OCI-LY7 (cell line): ENCODE measurements at places on chromosomes 12 and 14.

GRCh38 chr14:55103005-55103640 lies 25.9 kb upstream of the LGALS3 start:
- DNase-seq: peak; percentile 84

DNA sequence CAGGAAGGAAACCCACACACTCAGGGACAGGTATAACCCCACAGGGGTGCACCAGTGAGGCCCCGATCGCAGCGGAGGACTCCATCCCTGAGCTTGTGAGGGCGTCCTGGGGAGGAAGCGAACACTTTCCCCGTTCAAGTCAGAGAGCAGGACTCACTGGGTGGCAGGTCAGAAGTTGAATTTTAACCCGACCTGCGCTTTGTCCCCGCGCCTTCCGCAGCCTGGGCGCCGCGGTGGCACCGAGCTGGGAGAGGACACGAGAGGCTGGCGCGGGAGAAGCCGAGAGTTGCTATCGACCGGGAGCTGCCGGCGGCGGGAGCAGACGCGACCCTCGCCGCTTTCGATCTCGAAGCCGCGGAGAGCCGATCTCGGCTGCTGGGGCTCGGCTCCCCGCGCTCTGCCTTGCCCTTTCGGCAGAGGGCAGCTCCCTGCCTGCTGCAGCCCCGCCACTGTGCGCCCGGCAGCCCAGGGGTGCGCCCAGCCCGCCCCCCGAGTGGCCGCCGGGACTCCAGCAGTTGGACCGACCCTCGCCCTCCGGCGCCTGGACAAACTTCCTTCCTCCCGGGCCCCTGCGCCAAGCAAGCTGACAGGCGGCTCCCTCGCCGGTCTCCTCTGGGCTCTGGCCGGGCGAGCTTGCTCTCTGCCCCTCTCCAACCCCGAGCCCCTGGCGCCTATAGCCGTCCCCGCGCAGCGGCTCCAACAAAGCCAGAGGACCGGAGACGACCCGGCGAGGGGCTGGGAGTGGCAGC lies 918 bp downstream of the LIN7A start:
- DNase-seq: no peak

- DNase-seq: no peak
These were observed 195.2 kb downstream of the ATXN7L3B start for GRCh38 chr12:74732826-74733225.

DNA sequence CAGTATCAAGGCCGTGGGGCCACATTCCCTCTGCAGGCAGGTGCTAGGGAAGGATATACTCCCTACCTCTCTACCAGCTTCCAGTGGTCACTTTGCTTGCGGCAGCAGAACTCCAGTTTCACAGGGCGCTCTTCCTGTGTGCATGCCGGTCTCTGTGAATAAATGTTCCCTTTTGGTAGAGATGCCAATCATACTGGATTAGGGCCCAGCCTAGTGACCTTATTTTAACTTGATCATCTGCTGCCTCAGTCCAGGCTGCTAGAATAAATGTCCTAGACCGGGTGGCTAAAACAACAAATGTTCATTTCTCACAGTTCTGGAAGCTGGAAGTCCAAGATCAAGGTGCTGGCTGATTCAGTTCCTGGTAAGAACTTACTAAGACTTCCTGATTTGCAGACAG lies 198.8 kb upstream of the TMEM132C start:
- DNase-seq: no peak

- no peak for DNase-seq
These were observed 2.2 kb downstream of the NRIP2 start for GRCh38 chr12:2832550-2833127.

DNA sequence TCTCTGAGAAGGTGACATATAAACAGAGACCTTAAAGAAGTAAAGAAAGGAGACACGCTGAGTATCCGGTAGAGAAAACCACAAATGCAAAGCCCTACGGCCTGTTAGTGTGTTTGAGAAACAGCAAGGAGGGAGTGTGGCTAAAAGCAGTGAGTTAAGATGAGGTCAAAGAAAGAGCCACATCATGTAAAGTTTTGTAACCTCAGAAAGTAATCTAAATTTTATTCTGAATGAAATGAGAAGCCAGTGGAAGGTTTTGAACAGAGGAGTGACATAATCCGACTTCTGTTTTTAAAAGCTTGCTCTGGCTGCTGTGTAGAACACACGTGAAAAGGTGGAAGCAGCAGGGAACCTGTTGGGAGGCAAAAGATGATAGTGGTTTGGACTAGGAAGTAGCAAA lies 32.6 kb downstream of the PPP2R5E start:
- DNase-seq: no peak

DNA sequence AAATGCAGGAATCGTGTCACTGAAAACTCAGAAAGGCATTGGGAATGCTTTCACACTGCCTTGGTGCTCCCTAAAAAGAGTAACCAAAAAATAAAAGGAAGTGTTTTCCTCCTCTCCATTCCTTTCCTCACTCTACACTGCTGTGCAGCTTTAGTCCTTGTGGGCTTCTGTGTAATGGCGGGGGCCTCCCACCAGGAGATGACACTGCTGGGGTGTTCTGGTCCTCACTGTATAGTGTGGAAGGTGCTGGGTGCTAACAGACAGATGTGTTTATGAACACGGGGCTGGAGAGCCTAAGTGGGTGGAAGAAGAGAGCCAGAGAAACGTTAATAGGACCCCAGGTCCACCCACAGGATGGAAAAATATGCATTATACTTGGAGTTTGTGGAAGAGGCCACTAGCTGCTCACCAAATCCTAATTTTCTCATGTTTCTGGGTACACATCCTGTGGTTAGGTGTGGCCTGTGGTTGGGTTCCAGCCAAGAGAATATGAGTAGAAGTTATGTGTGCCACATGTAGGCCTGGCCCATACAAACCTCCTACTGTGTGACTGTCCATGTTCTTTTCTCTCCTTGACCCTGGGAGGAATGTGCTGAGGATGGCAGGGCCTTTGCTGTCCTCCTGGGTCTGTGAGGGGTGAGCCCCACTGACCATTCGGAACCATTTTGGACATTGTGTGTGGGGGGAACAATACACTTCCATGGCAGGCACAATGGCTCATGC lies 14.0 kb upstream of the C1S start:
- DNase-seq: no peak

- no peak for DNase-seq
These were observed 54.7 kb downstream of the PHLDA1 start for GRCh38 chr12:75976913-75977312.
